T1000 (cell line): ENCODE measurements at places on chromosomes 6 and 20.

- no peak for DNase-seq
Measured at GRCh38 chr20:15575255-15575654, 998.0 kb downstream of the KIF16B start.

GRCh38 chr6:3079682-3080081, 11.4 kb downstream of the RIPK1 start:
- no peak for DNase-seq

- no peak for DNase-seq
Measured at GRCh38 chr20:41125530-41126457, 11.5 kb upstream of the PLCG1 start.

- DNase-seq = no peak
Measured at GRCh38 chr20:37309936-37310590, 20.6 kb downstream of the MANBAL start.

GRCh38 chr6:89986650-89987074, 92.4 kb downstream of the GJA10 start:
- DNase-seq = no peak

- no peak for DNase-seq
Measured at GRCh38 chr6:168098431-168098861, 19.4 kb upstream of the FRMD1 start.

DNA sequence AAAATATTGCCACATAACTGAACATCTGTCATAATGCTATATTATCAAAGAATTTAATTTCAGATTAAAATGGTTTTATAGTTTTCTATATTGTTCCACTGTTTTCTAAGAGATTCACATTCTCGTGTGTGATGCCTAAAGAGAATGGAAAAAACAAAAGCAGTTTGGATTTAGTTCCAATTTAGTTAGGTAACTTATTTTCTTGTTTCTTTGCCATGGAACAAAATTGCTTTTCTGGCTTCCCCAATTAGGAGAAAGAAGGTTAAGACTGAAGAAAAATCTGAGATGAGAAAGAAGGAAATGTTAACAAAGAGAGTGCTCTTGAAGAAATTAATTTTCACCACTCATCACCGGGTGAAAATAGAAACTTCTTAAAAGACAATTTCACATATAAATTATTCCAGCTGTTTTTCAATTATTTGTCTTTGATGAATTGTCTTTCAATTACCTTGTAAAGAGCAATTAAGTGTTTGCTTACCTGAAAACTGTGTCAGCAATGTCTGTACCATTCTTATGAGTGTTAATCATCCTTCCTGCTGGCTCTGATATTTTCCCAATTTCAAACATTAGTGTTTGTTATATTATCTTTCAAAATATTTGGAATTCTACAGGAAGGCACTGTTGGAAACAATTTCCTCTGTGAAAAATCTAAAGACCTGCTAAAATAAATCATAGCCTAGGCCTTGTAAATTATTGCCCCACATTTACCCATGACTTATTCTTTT, 19.5 kb downstream of the PHACTR2 start:
- DNase-seq = no peak

GRCh38 chr6:83696674-83697073, 12.2 kb downstream of the SNAP91 start:
- DNase-seq = no peak

GRCh38 chr6:83068616-83069015, 1.1 kb downstream of the DOP1A start:
- no peak for DNase-seq

DNA sequence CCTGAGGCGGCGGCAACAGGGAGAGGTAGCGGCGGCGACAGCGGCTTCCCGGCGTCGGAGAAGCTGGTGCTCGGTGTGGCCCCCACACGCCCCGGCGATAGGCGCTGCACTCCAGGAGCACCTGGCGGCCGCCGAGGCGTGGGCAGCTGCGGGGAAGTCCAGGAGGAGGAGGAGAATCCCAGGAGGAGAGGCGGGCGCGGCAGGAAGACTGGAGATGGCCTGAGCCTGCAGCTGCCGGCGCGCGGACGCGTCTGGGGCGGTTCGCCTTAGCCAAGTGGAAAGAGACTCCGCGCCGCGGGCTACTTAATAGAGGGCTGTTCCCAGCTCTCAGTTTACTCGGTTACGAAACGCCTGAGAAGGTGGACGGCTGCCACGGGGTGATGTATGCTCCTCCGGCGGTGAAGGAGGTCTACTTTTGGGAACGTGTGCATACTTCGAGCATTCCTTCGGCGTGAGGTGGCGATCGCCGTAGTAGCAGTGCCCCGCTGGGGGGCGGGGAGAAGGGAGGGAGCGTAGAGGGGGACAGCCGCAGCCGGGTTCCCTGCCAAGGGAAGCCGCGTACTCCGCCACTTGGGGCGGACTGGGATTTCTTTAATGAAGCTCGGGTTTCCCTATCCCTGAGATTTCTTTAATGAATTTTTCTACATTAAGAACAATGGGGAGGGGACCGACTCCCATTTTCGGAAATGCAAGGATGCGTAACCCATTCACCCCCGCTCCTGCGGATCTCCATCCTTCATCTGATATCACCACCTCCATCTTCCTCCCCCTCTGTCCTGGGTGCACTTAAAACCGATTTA, at the start of gene COL12A1:
Gene COL12A1, minus strand, starts transcription at position 278 of the 800 bp plus-strand sequence. CDS start 3,261 bp downstream, outside the sequence.
- DNase-seq = peak; percentile 92

GRCh38 chr6:17870300-17871188, 116.9 kb downstream of the KIF13A start:
- DNase-seq = no peak

DNA sequence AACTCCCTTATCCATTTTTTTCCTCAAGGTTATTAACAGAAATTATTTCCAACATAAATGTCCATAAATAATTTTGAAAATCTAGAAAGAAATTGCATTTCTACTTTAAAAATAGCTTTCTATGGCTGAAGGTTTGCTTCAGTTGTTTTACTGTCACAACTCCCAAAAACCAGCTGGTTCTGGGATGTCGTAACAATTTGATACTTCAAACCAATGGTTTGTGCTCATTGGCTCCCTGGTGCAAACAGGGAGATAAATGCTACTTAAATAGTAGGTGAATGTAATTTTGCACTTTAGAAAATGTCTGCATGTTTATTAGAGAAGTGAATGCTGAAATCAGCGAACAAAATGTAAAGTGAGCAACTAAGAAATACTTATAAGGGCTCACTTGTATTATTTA, 31.1 kb downstream of the LAMA2 start:
- DNase-seq = no peak

DNA sequence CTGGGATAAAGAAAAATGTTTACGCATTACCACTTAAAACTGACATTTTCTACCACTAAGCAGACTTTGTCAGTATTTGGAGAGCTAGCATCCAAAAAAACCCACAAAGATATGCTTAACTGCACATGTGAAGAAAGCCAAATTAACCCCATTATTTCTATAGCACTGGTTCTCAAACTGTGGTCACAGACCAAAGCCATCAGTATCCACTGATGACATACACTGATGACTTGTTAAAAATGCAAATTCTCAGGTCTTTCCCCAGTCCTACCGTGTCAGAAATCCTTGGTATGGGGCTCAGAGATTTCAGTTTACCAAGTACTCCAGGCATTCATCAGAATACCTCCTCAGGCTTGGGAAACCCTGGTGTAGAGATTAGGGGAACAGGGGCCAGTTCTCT, 230.2 kb downstream of the PTPRK start:
- DNase-seq = no peak

DNA sequence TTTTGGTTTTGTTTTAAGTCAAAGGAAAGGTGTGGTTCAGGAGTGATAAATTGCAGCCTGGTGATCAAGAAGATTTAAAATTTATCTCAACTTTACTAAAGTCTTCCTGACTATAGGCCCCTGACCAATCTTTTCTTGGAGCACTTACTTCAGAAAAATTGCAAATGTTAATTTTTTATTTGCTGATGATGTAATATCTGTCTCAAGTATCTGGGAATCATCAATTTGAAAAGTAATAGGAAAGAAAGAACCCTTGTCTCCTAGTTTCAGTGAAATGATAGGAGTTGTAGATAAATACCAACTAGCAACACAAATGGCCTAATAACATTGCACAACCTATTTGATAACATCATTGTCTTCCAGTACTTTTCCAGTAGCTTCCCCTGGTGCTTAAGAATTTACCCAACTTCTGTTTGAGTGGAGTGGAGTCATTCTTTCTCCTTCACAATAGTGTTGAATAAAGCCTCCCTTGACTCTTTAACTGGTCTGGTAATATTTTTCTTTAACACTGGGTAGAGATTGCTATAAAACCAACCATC, 648.3 kb upstream of the ADGRB3 start:
- no peak for DNase-seq

GRCh38 chr20:1469925-1470571, 3.4 kb upstream of the NSFL1C start:
- DNase-seq = peak; percentile 94

GRCh38 chr6:166167258-166167731, 356 bp downstream of the TBXT start:
- DNase-seq = no peak

GRCh38 chr6:93393554-93394074, 25.7 kb downstream of the EPHA7 start:
- DNase-seq = no peak

DNA sequence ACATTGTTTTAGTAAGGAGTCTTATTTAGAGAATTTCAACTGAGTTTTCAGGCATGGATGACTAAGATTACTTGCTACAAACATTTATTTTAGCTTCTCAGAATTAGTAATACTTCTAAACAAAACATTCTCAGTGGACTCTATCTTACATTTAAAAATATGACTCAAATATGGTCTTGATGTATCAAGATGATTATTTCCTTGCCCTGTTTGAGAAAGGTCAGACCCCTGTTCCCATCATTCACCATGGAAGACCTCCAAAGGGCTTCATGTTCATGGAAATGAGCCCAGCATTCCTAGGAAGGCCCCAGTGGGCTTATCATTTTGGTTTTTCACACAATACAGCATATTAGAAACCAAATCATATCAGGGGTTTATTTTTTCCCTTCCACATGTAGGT, 24.6 kb upstream of the TRPC4AP start:
- DNase-seq = no peak

GRCh38 chr6:158036261-158036660, 54.6 kb downstream of the SYNJ2 start:
- DNase-seq = no peak

- DNase-seq = no peak
Measured at GRCh38 chr6:41344876-41345275, 9.5 kb downstream of the NCR2 start.

DNA sequence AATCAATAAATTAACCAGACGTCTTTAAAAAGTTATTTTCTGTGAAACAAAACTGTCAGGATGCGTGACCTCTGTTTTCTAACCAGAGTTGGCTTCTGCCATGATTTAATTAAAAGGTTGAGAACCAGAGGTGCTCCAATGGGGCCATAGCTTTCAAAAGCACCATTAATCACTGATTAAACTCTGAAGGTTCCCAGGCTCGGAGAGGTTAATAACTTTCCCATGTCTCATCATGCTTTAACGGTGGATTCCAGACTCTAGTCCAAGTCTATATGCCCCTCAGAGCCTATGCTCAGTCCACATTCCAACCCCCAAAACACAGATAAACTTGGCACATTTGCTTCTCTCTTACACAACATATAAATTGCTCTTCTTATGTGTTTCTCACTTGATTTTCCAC, 95.5 kb downstream of the SNAP91 start:
- no peak for DNase-seq

DNA sequence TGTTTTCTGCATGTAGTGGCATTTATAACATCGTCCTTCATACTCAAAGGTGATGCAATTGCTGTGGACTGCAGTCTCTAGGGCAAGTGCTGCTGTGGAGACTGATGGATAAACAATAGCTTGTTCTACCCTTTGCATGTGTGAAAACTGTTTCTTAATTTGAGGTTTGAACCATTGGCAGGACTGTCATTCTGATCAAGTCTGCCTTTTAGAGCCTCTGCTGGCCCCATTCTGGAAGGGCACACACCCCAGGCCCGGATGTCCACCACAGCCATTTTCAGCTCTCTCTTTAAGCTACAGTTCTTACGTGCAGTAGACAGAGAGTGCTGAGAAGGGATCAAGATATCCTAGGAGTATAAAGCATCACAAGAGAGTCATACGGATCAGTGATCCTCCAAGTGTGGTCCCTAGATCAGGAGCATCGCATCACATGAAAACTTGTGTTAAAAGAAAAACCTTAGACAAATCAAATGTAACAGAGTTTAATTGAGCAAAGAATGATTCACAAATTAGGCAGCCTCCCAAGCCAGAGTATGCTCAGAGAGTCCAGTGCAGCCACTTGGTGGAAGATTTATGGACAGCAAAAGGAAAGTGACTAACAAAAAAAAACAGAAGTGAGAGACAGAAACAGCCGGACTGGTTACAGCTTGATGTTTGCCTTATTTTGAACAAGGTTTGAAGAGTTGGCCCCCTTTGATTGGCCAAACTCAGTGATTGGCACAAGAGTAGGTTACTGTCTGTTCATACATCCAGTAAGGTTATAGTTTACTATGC, 52.0 kb downstream of the FRK start:
- DNase-seq = no peak
